ENCODE measurements at places on chromosomes 3 and 15.

DNA sequence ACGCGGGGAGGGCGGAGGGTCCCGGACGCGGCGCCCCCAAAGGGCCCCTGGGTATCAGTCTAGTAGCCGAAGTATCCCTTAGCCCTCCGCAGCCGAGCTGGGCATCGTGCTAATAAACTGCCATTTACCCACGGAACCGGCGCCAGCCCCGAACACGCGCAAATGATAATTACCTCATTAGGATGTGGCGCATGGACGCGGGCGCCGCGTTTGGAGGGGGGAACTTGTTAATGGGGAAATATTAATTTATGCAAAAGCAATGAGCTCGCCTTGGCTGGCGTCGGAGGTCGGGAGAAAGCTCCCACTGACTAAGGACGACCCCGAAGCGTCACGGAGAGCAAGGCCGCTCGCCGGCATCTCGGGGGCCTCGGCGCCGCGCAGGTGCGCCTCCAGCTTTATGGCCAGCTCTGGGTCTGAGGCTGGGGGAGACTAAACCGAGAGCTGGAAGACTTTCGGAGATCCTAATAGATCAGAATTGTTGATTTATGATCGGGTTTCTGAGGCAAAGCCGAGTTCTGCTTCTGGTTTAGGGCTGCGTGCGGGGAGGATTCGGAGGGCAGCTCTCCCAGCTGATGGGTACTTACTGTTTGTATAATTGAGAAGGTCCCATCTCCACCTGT is 474 bp upstream of the FEZF2 start:
- DNase-seq, result no peak

GRCh38 chr3:175297216-175297615 is 438.1 kb downstream of the NAALADL2 start:
- DNase-seq, result no peak

GRCh38 chr3:89098964-89099585 is 8.3 kb upstream of the EPHA3 start:
- DNase-seq, result peak; percentile 8

- DNase-seq, result no peak
These were observed 123.2 kb downstream of the MFSD1 start for GRCh38 chr3:158925021-158925420.

DNA sequence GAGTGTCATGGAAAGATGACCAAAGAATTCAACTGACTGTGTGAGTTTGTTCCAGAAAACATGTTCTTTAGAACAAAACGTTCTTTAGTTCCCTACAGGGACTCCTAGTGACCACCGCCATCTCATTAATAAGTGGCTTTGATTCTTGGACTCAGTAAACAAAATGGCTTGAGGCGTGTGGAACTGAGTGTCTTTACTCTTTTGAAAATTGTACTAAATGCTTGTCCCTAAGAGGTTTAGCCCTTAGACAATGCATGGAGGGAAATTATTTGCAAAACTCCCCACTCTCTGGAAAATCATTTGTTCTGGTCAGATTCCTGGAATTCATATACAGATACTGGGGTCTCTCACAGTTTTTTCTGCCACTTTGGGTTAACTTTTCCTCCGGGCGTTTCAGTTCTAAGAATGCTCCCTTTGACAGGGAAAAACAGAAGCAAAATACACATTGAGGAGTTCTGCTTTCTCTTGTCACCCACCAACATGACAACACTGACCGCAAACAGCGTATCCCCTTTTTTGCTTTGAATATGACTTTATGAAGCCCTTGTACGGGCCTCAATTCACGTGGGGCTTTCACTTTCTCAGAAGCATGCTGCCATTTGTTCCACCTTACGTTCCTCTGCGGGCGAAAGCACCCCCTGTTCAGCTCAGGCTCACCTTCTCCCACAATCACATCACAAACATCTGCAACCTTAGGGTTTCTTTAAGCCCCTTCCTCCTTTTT is 15.3 kb upstream of the NRROS start:
- DNase-seq, result no peak

DNA sequence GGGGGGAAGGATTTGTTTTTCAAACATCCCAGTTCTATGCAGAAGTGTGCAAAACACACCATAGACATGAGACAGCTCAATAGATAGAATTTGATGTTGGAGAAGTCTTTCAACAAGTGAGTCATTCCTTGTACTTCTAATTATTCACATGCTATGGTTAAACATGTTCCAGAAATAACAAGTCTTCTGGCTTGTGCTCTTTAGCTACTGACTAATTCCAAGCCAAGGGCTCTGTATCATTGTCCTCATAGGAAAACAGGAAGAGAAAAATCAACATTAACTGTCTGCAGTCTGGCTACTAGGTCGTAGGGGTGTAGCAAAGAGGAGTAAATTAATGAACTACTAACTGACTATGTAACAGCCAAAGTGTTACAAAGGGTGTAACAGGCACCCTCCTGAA is 25.8 kb downstream of the LDHAL6B start:
- no peak for DNase-seq

DNA sequence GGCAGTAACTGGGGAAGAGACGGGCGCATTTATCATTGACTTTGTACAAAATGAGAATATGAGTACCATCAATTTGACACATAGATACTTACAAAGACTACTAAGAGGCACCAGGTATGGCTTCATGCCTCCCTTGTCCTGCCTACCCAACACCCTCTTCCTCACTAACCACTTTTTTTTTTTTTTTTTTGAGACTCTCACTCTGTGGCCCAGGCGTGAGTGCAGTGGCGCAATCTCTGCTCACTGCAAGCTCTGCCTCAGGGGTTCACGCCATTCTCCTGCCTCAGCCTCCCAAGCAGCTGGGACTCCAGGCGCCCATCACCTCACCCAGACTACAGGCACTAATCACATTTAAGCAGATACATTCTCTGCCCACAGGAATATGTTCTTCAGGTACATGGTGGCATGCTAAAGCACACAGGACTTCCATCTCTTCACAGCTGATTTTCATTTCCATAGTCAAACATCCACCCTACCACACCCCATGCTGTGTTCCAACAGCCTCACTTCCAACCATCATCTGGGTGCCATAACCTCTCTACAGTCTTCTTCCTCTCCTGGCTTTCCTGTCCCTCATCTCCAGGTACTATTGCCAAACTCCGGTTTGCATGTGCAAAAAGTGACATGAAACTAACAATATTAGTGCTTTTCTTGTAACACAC is 41.7 kb downstream of the RAB27A start:
- no peak for DNase-seq

DNA sequence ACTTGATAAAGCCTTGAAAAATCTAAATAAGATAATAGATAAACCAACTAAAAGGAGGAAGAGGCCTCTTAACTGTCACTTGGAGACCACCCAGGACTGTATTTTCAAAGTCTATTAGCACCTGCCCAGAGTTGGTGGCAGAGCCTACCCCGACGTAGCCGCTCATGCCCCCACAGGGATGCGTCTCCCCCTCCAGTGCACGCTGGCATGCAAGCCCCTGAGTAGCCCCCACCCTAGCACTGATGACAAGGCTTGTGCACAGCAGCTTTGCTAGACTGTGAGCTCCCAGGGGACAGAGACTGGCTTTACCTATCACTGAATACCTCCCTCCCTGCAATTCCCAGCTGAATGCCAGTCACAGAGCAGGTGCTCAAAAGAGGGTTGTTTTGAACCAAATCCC is 54.1 kb upstream of the HES1 start:
- DNase-seq, result no peak

DNA sequence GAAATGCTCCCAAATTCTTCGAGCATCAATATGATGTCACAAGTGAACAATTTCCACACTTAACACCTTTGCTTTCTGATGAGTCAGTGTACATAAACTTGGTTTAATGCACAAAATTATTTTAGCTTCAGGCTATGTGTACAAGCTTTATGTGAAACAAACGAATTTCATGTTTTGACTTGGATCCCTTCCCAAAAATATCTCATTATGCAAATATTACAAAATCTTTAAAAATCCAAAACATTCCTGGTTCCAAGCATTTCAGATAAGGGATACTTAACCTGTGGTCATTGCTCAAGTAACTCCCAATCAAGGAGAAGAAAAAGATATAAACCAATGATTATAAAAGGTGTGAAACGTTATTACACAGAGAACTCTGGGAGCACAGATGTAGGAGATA is 25.2 kb downstream of the RAB5A start:
- no peak for DNase-seq

DNA sequence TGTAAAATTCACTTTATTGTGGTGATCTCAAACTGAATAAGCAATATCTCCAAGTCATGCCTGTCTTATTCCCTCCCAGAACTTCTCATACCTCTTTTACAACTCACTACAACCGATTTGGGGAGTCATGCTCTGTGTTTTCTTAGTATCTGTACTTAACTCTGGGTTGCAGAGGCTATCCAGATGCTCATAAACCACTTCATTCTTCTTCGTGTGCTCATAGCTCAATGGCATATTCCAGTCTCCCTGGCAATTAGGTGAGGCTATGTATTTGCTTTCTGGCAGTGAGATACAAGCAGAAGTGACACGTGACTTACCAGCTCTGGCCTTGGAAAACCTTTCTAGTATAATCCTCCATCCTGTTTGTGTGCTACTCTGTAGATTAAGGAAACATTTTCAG is 360.9 kb downstream of the ZNF385D start:
- DNase-seq, result no peak

DNA sequence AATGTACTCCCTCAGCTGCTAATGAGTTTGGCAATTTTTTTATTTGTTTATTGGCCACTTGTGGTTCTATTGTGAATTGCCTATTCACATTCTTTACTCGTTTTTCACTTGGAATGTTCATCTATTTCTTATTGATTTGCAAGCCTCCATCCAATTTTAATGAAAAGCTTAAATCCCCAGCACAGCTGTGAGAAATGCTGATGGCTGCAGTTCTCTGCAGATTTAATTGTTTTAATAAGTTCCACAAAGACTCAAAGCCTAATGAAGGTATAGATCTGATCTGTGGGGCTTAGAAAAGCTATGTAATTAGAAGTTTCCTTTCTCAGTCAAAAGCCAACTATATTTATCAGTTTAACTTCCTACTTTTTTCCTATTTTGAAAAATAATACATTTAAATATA is 41.5 kb downstream of the LYZL4 start:
- no peak for DNase-seq

GRCh38 chr3:160886421-160886820 is 130.4 kb downstream of the PPM1L start:
- DNase-seq, result no peak

- DNase-seq, result no peak
These were observed 15.3 kb upstream of the CACNA1D start for GRCh38 chr3:53478921-53479664.

- no peak for DNase-seq
These were observed 8.3 kb downstream of the KIF23 start for GRCh38 chr15:69422336-69422895.

DNA sequence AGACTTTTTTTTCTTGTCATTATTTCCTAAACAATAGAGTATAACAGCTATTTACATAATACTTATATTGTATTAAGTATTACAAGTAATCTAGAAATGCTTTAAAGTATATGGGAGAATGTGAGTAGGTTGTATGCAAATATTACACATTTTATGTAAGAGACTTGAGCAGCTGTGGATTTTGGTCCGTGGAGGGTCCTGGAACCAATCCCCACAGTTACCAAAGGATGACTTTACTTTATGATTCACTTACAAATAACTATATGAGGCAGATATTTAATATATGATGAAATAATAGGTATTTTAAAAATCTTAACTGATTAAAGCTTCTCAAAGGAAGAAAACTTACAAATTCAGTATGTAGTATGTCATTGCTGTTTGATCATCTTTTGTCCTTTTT is 56.3 kb downstream of the PPP2R3A start:
- no peak for DNase-seq

GRCh38 chr3:40803311-40803710 is 278.6 kb downstream of the ZNF621 start:
- no peak for DNase-seq

DNA sequence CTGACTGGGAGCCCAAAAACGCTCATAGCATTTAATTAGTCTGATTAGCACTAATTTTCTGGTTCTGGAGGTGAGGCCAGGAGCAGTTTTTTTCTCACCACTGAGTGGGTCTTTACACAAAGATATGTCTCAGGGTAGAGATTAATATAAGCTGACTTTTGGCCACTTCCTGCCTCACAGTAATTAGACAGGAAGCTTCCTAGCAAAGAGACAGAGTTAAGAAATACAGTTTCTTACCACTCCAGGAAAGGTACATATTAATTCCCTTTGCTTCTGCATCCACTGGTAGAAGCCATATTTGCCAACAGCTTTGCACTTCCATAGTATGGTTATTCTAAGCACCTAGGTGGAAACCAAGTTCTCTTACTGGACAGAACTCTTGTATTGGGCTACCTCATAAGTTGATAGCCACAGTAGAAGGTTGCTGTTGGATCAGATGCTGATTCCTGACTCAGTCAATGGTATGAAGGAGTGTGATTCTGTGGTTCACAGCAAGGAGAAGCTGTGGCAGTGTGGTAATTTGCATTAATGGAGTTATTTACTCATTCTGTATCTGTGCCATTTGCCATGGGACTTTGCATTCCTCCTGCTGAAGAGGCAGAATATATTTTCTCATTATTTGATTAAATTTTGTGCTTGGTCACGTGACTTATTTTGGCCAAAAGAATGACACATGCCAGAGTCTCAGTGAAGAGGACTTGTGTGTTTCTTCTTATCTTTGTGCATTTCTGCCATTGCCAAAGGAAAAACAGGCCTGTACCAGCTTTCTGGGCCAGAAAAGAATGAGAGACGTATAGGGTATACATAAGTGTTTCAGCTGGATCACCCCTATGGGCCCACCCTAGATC is 17.5 kb upstream of the ZBTB20 start:
- DNase-seq, result no peak

- no peak for DNase-seq
These were observed 45.3 kb downstream of the ALDH1L1 start for GRCh38 chr3:126135071-126135405.

DNA sequence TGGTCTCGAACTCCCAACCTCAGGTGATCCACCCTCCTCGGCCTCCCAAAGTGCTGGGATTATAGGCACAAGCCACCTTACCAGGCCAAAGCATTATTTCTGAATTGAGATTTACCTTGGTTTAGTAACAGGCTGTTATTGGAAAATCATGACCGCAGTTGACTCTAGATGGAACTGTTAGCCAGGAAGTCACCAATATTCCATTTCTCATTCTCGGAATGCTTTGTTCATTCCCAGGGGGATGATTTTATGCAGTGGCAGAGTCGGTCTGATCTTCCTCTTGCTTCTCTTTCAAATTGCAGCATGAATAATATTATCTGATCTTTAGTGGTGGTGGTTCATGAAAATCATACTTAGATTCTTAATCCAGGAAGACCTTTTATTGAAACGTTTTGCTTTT is 195.5 kb upstream of the MBNL1 start:
- DNase-seq, result no peak

DNA sequence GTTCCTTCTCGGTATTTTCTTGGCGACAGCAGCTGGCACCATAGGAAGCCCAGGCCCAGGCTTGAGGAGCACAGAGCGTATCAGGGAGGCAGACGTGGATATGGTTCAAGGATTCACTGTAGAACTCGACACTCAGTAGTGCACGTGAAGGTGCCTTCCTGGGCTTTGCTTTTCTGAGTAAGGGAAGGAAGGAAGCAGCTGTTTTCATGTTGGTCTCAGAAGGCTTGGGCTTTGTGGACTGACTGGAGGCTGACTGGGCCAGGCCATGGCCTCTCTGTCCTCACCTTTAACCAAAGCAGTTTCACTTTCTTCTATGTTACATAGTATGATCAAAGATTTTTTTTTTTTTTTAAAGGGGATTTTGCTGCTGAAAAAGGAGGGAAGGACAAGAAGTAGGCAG is 6.9 kb upstream of the GHRL start:
- DNase-seq, result no peak

GRCh38 chr15:39345176-39345575 is 235.7 kb upstream of the THBS1 start:
- no peak for DNase-seq
